ENCODE measurements at places on chromosomes 16 and 17.
A peak's percentile ranks its signal among the peaks of the same experiment; 100 is the strongest.

DNA sequence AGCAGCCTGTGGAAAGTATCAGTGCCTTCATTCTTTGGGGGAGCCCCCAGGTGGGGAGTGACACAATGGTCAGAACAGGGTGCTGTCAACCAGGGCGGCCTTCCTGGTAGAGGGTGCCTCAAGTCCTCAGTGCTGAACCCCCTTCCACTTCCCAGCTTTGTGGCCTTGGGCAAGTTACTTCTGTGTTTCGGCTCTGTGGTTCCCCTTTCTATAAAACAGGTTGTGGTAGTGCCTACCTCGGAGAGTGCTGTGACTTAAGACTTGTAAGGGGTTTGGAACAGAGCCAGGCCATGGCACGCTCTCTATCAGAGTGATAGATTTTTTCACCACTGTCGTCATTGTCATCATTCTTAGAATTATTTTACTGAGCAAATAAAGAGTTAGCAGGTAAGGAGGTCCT lies 141.1 kb downstream of the CCDC182 start:
- DNase-seq, result peak; percentile 85

DNA sequence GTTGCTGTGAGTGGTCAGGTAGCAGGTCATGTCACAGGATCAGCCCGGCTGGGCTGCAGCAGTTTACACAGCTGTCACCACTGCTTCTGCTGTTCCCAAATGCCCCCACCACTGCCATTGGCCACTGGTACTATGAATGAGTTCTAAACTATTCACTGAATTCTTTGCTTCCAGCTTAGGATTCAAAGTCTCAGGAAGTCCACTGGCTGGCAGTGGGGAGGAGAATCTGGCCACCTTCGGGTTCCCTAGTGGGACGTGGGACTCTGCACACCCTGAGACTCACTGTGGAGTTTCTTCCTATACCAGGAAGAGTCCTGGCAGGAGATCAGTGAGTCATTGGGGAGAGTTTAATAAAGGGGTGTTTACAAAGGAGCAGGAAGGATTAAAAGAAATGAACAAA lies 6.9 kb downstream of the MT1X start:
- no peak for DNase-seq

DNA sequence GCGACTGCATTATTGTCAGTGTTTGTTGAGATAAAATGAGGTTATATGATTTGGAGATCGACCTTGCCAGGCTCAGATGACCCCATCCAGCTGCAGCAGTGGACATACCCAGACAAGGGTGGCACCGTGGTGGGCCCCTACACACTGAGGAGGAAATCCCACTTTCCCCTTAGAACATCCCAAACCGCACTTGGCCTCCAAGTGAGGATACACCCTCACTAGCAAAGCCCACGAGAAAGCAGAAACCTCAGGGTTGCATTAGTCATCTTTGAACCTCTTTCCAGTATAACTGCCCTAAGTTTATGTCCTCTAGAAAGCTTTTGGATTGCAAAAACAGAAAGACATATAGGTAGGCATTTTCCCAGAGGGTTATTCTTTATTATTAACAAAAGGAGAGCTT lies 101.5 kb downstream of the CLEC16A start:
- no peak for DNase-seq

GRCh38 chr16:77790009-77790372 lies 1.6 kb downstream of the VAT1L start:
- DNase-seq, result no peak

GRCh38 chr17:39236450-39236927 lies 10.7 kb upstream of the STAC2 start:
- DNase-seq, result no peak

GRCh38 chr16:1929578-1930337 lies 11.5 kb upstream of the HS3ST6 start:
- DNase-seq, result peak; percentile 88

- peak; percentile 12 for DNase-seq
Observed at GRCh38 chr17:38663125-38663751, 11.5 kb downstream of the EPOP start.

- DNase-seq, result no peak
Observed at GRCh38 chr17:58002973-58003372, 4.1 kb downstream of the SRSF1 start.

DNA sequence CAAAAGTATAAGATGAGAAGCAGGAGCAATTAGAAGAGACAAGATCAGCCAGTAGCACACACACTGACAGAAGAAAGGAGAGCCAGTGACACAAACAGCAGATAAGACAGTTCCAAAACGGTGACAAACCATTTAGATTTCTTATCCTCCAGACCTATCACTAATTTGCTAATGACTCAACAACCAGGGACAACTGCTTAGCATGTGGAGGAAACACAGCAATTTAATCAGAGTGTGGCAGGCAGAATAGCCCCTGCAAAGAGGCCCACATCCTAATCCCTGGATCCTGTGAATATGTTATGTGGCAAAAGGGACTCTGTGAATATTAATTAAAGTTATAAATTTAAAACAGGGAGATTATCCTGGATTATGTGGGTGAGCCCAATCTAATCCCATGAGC lies 81.1 kb downstream of the CACNG1 start:
- no peak for DNase-seq

DNA sequence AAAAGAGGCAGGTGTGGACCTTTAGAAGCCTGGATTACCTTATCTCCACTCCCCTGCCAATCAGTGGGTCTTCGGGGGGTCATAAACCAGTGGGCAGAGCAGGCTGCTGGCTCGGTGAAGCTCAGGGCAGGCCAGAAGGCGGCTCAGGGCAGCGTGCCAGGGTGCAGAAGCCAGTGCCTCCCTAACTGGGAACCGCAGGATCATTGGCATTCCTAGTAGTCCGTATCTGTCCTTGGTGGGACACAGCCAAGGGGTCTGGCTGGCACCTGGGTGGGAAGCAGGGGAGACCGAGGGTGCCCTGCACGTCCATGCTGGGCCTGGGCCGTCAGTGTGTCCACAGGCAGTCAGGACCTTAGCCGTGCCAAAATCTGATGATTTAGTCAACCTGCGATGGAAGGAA lies 76.8 kb downstream of the SEC14L1 start:
- no peak for DNase-seq

DNA sequence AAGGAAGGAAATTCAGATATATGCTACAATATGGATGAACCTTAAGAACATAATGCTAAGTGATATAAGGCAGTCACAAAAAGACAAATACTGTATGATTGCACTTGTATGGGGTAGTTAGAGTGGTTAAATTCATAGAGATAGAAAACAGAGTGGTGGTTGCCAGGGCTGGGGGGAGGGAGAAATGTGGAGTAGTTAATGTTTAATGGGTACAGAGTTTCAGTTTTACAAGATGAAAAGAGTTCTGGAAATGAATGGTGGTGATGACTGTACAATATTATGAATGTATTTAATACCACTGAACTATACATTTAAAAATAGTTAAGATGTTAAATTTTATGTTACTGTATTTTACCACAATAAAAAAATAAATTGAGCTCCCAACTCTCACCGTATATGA lies 157.9 kb downstream of the TOX3 start:
- no peak for DNase-seq

GRCh38 chr16:30997725-30998711 lies 12.4 kb downstream of the STX1B start:
- no peak for DNase-seq

GRCh38 chr17:8941980-8942622 lies 23.4 kb downstream of the PIK3R5 start:
- DNase-seq, result no peak

DNA sequence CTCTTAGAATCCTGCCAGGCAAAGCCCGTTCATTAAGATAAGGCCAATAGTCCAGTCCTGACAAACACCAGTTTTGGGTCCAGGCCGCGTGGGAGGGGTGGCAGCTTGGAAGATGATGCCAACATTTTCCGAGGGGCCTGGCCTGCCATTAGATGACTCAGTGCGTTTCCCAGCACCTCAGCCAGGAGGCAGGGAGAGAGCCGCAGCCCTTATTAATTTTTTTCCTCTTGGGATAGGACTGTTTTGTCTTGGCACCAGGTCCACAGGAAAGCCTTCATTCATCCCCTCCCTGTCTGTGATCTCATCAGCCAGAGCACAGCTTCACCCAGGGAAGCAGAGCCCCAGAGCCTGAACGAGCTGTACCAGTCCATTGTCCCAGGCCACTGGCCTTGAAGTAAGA lies 4.7 kb upstream of the NDEL1 start:
- no peak for DNase-seq

DNA sequence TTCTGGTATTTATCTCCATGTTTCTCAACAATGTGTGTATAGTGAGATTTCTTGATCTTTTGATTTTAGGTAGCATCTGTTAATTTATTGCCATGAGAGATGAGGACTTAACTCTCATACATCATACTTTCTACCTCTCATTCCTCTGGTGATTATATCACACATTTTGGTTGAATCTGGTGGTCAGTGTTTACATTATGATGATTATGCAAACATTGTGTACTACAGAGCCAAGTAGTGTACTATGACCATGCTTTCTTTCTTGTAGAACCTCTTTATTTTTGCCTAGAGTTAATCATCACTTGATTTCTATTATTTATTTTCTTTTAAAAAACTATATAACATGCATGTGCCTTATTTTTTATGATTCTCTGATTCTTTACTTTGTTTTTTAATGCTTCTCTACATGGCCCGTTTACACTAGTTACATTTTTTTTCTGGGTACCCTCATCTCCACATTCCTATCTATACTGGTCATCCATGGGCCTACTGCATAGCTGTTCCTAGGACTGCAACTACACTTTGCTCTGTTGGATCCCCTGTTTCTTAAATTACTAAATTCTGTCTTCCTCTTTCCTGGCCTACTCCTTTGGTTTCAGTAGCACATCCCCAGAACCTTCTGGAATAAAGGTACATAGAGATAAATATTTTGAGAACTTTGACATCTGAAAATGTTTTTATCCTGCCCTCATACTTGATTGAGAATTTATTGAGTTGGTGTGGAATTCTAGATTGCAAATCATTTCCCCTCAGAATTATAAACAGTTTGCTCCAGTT lies 63.0 kb upstream of the LRRC37A3 start:
- DNase-seq, result no peak

DNA sequence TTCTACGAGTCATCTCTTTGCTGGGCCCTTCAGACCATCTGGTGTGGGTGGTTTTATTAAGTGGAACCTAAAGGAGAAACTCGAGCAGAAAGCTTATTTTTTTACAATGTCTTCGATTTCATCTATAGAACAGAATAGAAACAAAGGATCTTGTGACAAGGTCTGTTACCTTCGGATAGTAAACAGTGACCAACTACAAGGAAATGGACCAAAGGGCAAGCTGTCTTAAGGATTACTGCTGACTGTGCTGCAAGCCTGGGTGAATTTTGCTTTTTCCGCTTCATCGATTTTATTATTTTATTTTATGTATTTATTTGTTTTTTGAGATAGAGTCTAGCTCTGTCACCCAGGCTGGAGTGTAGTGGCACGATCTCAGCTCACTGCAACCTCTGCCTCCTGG lies 348.9 kb upstream of the ERCC4 start:
- DNase-seq, result no peak

DNA sequence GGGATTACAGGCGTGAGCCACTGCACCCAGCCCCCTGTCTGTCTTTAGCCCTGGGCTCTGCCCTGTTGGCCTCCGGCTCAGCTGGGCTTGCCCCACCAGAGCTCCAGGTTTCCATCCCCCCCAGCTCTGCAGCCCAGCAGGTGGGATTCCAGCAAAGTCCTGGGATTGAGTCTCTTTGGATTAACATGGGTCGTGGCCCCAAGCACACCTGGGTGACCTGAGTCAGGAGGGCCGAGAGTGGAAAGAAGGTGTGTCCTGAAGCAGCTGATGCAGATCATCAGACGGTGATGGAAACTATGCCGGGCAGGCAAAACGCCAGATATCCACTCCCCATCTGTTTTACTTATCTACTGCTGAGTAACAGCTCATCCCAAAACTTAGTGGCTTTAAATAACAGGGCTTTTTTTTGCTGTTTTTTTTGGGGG lies 72.5 kb downstream of the KNOP1 start:
- no peak for DNase-seq

DNA sequence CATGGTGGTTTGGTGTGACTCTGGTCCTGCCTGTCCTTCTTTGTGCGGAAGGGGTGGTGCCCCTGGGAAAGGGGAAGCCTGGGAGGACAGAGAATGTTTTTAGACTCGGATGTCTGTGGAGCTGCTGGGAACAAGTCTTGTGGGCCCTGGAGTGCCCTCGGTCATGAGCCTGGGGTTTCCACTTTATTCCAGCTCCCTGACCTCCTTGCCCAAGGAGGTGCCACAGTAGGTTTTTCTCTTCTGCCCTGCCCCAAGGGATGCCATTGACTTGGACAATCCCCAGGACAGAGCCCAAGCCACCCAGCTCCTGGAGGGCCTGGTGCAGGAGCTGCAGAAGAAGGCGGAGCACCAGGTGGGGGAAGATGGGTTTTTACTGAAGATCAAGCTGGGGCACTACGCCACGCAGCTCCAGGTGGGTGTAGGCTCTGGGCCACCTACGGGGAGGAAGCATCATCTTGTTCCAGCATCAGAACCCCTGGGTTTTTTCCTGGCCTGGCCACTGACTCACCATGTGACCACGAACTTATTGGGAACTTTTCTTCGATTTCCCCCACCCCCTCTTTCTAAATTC lies 1.4 kb downstream of the STAT5A start:
- peak; percentile 46 for DNase-seq

DNA sequence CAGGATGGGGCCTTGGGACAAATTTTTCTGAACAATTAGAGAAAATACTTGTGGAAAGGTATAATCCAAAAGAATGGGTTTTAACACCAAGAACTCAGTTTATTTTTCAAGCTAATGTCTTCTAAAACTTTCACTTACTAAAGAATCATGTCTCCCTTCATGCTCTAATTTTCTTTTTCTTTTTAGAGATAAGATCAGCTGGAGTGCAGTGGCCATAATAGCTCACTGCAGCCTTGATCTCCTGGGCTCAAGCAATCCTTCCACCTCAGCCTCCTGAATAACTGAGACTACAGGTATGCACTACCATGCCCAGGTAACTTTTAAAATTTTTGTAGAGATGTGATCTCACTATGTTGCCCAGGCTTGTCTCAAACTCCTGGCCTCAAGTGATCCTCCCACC lies 5.5 kb downstream of the OR4D1 start:
- no peak for DNase-seq

GRCh38 chr17:50817838-50818237 lies 17.5 kb upstream of the WFIKKN2 start:
- no peak for DNase-seq

DNA sequence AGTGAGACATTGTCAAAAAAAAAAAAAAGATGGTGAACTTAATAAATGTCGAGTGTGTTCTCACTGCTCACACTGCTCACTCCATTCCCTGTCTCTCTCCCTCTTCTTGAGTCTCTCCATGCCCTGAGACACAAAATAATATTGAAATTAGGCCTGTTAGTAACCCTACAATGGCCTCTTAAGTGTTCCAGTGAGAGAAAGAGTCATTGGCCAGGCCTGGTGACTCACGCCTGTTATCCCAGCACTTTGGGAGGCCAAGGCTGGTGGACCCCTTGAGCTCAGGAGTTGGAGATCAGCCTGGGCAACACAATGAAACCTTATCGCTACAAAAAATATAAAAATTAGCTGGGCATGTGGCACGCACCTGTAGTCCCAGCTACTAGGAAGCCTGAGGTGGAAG lies 16.2 kb upstream of the CSF3 start:
- DNase-seq, result no peak

Data from CD4-positive, alpha-beta T cell treated with Interferon alpha-2 for 1 hour (primary cell).